ENCODE measurements at places on chromosomes 3 and 15.

GRCh38 chr3:95923496-95924210 is 890.7 kb upstream of the EPHA6 start:
- DNase-seq: peak; percentile 22

GRCh38 chr3:30260762-30261161 is 345.6 kb upstream of the TGFBR2 start:
- DNase-seq: no peak

DNA sequence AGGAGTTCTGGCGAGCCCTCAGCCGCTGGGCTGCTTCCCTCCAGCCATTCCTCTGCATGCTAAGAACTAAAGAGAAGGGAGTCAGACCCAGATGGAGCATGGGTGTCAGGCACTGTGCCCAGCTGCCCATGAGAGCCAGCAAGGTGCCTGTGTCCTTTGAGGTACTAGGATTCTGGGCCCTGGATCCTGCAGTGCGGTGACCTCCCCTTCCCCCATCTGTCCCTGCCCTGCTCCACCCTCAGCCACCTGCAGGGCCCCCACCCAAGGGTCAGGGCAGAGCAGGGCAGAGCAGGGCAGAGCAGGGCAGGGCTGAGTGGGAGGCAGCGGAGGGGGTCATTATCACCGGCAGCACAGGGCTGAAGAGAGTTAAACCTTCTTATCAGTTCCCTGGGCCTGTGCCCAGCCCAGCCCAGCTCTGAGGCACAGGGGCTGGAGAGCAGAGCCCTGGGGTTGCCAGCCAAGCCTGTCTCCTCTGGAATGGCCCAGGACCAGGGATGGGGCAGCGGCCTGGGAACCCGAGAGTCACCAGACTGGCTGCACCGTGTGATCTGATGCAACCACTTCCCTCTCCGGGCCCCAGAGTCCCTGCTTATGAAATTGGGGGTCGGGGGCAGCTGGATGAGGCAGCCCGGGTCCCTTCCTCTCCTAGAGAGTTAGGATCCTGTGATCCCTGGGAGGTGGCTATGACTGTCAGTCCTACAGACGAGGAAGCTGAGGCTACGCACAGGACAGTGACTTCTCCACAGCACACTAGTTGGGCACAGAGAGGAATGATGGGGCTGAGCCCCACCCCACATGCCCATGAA is 17.3 kb downstream of the ZDHHC19 start:
- no peak for DNase-seq

- DNase-seq: no peak
Observed at GRCh38 chr3:59566481-59566975, 516.7 kb upstream of the CFAP20DC start.

GRCh38 chr15:90558171-90558573 is 28.4 kb downstream of the CRTC3 start:
- no peak for DNase-seq

DNA sequence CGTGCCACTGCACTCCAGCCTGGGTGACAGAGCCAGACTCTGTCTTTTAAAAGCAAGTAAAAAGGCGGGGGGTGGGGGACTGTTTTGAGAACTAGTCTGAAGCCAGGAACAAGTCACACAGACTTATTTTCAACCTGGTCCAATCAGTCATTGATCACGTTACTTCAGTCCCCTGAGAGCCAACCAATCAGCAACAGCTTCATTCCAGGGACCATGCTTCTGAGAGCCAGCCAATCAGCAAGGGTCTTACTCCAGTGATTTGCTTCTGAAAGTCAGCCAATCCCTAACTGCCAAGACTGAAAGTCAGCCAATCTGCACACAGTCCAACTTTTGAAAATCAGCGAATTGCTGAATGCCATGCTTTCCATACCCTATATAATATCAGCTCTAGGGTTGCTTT is 48.6 kb upstream of the C15orf39 start:
- no peak for DNase-seq

GRCh38 chr3:106792716-106793115 is 584.5 kb upstream of the CCDC54 start:
- DNase-seq: no peak

GRCh38 chr3:138732456-138732855 is 102.3 kb downstream of the PIK3CB start:
- no peak for DNase-seq

DNA sequence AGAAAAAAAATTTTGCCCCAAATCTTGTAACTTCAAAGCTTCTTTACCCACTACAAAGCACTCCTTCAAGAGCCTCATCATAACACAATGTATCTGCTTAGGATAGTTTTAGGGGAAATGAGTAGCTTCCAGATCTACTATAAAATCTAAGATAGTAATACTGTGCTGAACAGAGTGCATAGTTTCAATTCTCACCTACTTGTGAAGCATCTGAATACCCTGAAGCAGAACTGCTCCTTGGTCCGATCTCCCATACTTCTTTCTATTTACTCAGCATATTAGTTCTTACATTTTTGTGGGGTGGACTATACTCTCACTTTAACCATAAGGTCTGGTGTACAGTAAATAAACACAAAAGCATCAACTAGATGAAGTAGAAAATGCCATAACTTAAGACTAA is 9.6 kb downstream of the TFRC start:
- DNase-seq: no peak

DNA sequence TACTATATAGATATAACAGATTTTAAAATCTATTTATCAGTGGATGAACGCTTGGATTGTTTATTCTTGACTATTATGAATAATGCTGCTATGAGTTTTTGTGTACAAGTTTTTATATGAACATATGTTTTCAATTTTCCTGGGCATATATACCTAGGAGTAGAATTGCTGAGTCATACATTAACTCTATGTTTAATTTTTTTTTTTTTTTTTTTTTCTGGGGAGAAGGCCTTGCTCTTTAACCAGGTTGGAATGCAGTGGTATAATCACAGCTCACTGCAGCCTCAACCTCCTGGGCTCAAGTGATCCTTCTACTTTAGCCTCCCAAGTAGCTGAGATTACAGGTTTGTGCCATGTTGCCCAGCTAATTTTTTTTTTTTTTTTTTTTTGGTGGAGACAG is 9.1 kb downstream of the CIDEC start:
- no peak for DNase-seq

DNA sequence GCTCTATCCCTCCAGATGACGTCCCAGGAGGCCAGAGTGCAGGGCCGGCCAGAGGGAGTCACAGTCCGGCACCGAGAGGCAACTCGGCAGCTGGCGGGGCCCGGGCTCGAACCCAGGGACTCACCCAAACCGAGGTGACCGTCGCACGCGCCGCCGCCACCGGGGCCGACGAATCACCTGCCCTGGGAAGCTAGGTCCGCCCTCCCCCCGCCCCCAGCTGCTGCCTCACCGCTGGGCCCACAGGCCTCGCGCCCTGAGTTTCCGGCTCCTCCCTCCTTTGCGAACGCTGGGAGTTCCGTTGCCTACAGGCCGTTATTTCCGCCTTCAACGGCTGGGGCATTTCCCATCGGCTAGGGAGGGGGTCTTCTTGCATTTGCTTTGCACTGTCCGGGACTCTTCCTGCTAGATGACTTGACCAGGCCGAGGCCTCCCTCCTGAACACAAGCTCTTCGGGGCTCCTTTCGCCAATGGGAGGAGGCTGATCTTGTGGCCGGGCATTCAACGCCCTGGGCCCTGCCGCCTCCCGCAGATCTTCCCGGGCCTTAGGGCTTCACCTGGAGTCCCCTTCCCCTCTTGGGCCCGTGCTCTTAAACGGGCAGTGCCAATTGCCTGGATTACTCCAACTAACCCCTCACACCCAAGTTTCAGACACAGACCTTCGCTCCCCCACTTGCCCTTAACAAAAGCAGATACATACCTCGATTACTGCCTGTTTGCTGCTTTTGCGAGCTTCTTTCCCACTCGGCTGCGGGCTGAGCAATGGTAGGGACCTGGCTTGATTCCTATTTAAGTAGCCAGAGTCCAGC is at the start of gene SNUPN:
SNUPN (minus strand) TSS at position 184 of the 806 bp plus-strand sequence. CDS start 4,674 bp downstream, outside the sequence.
- peak; percentile 86 for DNase-seq

DNA sequence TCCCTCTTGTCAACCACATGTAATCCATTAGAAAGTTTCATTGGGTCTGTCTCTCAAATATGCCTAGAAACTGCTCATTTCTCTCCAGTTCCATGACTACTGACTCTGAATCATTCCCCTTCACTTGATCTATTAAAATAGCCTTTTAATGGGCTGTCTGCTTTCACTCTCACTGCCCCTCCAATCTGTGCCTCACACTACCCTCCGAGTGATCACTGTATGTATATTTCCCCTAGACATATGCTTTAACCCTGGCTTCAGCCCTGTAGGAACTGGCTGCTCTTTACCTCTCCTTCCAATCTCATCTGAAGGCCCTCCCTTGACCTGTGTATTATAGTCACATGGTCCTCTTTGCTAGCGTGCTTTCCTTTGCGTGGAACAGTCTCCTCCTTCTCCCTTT is 282.8 kb upstream of the ADAMTS9 start:
- no peak for DNase-seq

- no peak for DNase-seq
Observed at GRCh38 chr3:149299938-149300801, 33.3 kb downstream of the TM4SF18 start.

DNA sequence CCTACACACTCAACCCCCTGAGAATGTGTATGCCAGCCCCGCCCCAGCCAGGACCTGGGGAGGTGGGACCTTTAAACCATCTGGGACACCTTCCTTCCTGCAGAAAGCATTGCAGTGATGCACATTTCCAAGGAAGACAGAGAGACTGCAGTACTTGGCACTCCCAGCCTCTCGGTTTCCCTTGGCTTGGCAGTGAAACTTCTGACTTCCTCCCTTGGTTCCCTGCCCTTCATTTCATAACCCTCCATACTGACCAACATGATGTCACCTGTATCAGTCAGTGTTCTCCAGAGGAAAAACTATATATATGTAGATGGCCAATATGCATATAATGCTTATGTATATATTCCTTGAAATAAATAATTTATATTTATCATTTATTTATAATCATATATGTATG is 103.2 kb downstream of the SST start:
- no peak for DNase-seq

- no peak for DNase-seq
Observed at GRCh38 chr15:71679793-71680353, 130.5 kb upstream of the NR2E3 start.

DNA sequence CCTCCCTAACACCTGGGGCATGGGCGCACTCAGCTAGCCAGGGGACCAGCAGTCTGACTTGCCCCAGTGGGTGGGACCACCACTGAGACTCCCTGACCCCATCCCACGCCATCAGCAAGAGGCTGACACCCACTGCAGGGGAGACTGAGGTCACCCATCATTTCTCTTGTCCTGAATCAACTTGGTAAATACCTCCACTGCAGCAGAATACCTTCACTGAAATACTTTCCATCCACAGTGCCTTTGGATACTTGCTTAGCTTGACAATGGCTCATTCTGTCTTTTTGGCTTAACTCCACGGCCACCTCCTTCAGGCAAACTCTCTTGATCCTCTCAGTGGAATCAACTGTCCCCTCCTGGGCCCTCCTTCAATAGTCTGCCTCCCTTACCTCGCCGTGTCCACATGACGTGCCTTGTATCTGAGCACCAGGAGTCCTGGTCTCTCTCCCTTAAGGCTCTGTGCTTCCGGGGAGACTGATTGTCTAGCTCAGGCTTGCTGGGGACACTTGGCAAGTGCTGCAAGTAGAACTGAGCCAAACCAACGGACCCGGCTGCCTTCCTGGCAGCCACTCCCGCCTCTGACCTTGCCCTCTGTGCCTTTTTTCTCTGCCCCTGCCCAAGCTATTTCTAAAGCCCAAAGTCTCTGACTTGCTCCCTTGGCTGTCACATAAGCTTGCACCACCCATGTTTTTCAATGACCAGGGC is 119.1 kb downstream of the ADCY5 start:
- DNase-seq: no peak

GRCh38 chr15:74239051-74239705 is 3.1 kb downstream of the CCDC33 start:
- DNase-seq: no peak

- no peak for DNase-seq
Observed at GRCh38 chr3:58840949-58841348, 174.4 kb upstream of the FAM3D start.

DNA sequence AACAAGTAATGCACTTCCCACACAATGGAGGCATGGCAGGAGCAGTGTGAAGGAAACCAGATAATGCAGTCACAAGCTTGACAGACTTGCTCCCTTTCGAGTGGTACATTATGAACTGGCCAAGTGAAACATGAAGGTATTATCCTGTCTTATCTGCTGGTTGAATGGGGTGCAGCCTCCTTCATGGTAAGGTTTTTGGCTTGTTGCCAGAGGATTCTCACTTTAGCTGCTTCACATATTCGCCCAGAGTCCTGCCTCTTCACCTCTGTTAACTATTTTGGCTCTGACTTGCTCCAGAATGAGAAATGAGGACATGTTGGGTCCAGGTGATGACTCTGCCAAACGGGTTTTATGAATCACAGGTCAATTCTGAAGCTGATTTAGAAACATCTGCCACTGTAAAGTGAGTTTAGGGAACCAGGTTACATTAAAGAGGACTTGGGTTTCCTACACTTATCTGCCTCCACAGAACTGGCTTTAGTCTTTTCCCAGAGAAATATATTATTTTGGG is 19.5 kb upstream of the CCDC39 start:
- no peak for DNase-seq

DNA sequence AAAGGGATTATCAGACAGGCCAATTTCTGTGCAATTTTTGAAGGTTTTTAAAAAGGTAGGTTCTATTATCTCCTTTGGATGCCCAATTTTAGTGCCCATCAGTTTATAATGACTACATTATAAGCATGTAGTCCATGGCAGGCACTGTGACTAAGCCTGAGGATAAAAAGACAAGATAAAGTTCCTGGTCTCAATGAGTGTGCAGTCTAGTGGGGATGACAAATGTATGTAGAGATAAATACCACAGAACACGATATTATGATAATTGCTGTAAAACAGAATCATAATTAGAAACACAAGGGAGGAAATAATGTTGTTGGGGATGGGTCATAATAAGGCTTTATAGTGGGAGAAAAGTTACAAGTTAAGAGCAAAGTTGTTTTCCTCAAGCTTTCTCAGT is 163.1 kb downstream of the ZNF385D start:
- no peak for DNase-seq

- DNase-seq: no peak
Observed at GRCh38 chr3:79314544-79314943, 453.3 kb downstream of the ROBO1 start.

GRCh38 chr15:65163041-65163440 is 22.1 kb downstream of the CLPX start:
- no peak for DNase-seq

GRCh38 chr3:116870379-116870778 is 160.8 kb downstream of the TUSC7 start:
- DNase-seq: no peak
